Body of pancreas (tissue), 4 donors: ENCODE measurements at places on chromosomes 3 and 15.
A peak's percentile ranks its signal among the peaks of the same experiment; 100 is the strongest.

GRCh38 chr15:52251144-52251860 is 44.3 kb downstream of the MYO5C start:
- no peaks in the 10 kb centered on the region for H3K27me3 ChIP-seq
- H3K4me3 ChIP-seq: no peak overlapping the region
- H3K36me3 ChIP-seq: no peaks in the 10 kb centered on the region
- H3K27ac ChIP-seq: no peak overlapping the region
- DNase-seq: no peak

DNA sequence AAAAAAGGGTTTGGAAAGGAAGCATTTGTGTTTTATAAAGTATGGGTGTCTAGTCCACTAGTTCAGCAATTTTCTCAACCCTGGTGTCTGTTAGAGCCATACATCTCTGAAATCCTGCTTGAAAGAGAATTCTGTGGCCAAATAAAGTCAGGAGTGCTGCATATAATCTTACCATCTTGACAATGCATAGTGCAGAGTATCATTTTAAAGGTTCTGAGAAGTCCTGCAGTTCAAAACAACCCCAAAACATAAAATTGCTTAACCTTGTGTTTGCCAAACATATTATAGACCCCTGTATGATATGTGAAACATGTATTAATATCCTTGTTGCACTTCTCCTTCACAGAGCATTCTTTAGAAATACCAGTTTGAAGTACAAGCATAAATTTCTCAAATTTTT is 191.3 kb downstream of the THSD4 start:
- DNase-seq: no peak
- no peak overlapping the region for H3K4me3 ChIP-seq
- H3K36me3 ChIP-seq: no peaks in the 10 kb centered on the region
- no peaks in the 10 kb centered on the region for H3K27me3 ChIP-seq
- H3K4me1 ChIP-seq: no peaks in the 10 kb centered on the region

DNA sequence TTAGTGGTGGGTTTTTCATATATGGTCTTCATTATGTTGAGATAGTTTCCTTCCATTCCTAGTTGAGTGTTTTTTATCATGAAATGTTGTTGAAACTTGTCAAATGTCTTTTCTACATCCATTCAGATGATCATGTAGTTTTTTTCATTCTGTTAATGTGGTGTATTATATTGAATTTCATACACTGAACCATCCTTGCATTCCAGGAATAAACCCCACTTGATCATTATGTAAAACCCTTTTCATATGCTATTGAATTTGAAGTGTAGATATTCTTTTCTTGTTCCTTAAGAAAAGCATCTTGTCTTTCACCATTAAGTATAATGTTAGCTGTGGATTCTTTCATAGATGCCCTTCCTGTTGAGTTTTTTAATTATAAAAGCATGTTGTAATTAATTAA is 42.9 kb downstream of the PIAS1 start:
- no peaks in the 10 kb centered on the region for H3K27me3 ChIP-seq
- peaks cover 16% of the 10 kb centered on the region for H3K4me1 ChIP-seq
- no peak for DNase-seq
- no peak overlapping the region for H3K27ac ChIP-seq

DNA sequence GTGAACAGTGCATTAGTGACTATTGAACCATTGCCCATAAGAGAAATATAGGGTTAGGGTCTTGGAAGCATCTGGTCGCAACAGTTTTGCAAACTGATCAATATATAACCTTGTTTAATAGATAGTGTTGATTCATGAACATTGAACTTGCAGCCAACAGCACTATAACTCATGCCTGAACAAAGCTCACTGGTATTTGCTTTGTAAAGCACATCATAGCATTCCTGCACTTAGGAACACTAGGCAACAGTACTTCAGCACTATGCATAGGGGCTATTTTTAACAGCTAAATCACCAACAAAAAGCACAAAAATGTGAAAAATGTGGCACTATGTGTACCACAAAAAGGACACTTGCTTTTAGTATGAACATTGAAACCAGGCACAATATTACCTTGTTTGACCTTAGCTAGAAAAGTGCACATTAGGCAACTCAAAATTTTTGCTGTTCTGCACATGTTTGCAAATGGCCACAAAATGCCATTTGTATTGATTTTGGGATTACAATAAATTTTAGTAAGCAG is 68.0 kb downstream of the OXNAD1 start:
- H3K4me3 ChIP-seq: no peak overlapping the region
- no peaks in the 10 kb centered on the region for H3K4me1 ChIP-seq
- no peaks in the 10 kb centered on the region for H3K36me3 ChIP-seq
- H3K27ac ChIP-seq: no peak overlapping the region
- no peak for DNase-seq
- no peaks in the 10 kb centered on the region for H3K27me3 ChIP-seq

- DNase-seq: no peak
- peaks cover 9% of the 10 kb centered on the region for H3K4me1 ChIP-seq
- no peaks in the 10 kb centered on the region for H3K27me3 ChIP-seq
- H3K4me3 ChIP-seq: no peak overlapping the region
- H3K27ac ChIP-seq: peak overlapping the region; percentile 20
- H3K36me3 ChIP-seq: no peaks in the 10 kb centered on the region
These were observed 7.6 kb upstream of the PPP1R2 start for GRCh38 chr3:195550723-195551122.

GRCh38 chr15:22939652-22940061 is 40.5 kb downstream of the CYFIP1 start:
- no peaks in the 10 kb centered on the region for H3K27me3 ChIP-seq
- H3K27ac ChIP-seq: peak overlapping the region; percentile 56
- H3K36me3 ChIP-seq: no peaks in the 10 kb centered on the region
- peaks cover 63% of the 10 kb centered on the region for H3K4me1 ChIP-seq

DNA sequence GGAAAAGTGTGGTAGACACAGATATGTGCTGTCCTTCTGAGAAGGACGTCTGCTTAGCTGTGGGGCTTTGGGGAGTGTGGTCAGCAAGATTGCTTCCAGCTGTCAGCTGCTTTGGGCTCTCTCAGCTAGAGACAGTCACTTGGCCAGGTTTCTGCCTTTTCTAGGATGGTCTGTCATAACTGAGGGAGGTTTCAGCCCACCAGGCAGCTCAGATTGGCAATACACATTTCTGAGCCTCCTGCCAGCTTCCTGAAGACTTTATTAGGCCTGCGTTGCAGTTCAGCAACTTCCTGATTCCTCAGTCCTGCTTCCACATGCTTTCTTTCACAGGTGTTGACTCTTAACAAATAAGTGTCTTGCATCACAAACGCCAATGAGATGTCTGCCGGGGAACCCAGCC is 286.5 kb downstream of the SQOR start:
- no peaks in the 10 kb centered on the region for H3K36me3 ChIP-seq
- DNase-seq: peak; percentile 14
- H3K27me3 ChIP-seq: no peaks in the 10 kb centered on the region

GRCh38 chr15:62392376-62392775 is 227.3 kb upstream of the C2CD4B start:
- no peak overlapping the region for H3K4me3 ChIP-seq
- no peaks in the 10 kb centered on the region for H3K36me3 ChIP-seq
- no peak overlapping the region for H3K27ac ChIP-seq
- peaks cover 16% of the 10 kb centered on the region for H3K4me1 ChIP-seq
- no peaks in the 10 kb centered on the region for H3K27me3 ChIP-seq

GRCh38 chr15:67510597-67511190 is 10.2 kb upstream of the C15orf61 start:
- H3K27me3 ChIP-seq: no peaks in the 10 kb centered on the region
- H3K36me3 ChIP-seq: no peaks in the 10 kb centered on the region
- H3K27ac ChIP-seq: no peak overlapping the region
- H3K4me1 ChIP-seq: no peaks in the 10 kb centered on the region
- no peak overlapping the region for H3K4me3 ChIP-seq

GRCh38 chr3:197466586-197467399 is 89.0 kb downstream of the BDH1 start:
- no peak overlapping the region for H3K27ac ChIP-seq
- no peaks in the 10 kb centered on the region for H3K36me3 ChIP-seq
- H3K4me3 ChIP-seq: no peak overlapping the region
- H3K4me1 ChIP-seq: peaks cover 38% of the 10 kb centered on the region
- no peaks in the 10 kb centered on the region for H3K27me3 ChIP-seq
- no peak for DNase-seq

GRCh38 chr15:99113547-99114271 is 8.8 kb downstream of the SYNM start:
- H3K27ac ChIP-seq: no peak overlapping the region
- no peaks in the 10 kb centered on the region for H3K36me3 ChIP-seq
- DNase-seq: no peak
- H3K4me3 ChIP-seq: no peak overlapping the region
